ENCODE measurements at places on chromosomes 16 and 17. TPM values are rescaled to one million over a fixed set of nuclear protein-coding genes. Genes with fewer than 3 reads are reported as not detected.
A peak's percentile ranks its signal among the peaks of the same experiment; 100 is the strongest.

- H3K27me3 ChIP-seq, result no peaks in the 10 kb centered on the region
These were observed at the start of gene CES3 for GRCh38 chr16:66961065-66961744. CES3 (plus strand) TSS chr16:66961266; CDS start chr16:66961308, 42 bp downstream.

- H3K36me3 ChIP-seq, result no peaks in the 10 kb centered on the region
- peak; percentile 80 for DNase-seq
These were observed 35.4 kb downstream of the CDRT15 start for GRCh38 chr17:14201021-14201987.

DNA sequence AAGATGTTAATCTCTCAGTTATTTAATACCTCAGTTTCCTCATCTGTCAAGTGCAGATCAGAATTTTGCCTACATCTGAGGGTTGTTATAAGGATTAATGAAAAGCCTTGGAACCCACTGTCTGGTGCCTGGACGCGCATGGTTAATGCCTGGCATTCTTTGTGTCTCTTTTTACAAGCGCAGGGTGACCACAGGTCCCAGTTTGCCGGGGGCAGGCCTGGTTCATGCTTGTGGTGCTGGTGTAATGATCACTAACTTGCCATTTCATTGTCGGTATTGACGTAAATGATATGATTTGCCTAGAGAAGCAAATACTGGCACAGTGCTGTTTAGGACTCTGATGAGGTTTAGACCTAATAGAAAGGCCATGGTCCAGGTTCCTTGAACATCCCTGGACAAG, 23.1 kb downstream of the MRC2 start:
- no peak overlapping the region for H3K4me3 ChIP-seq
- no peak for DNase-seq
- H3K27ac ChIP-seq, result no peak overlapping the region
- H3K27me3 ChIP-seq, result no peaks in the 10 kb centered on the region
- H3K36me3 ChIP-seq, result no peaks in the 10 kb centered on the region
- H3K4me1 ChIP-seq, result peaks cover 20% of the 10 kb centered on the region

- no peaks in the 10 kb centered on the region for H3K4me1 ChIP-seq
- no peak for DNase-seq
- H3K4me3 ChIP-seq, result no peak overlapping the region
- peaks cover 5% of the 10 kb centered on the region for H3K36me3 ChIP-seq
These were observed 86.8 kb downstream of the WWP2 start for GRCh38 chr16:69848637-69849545.

DNA sequence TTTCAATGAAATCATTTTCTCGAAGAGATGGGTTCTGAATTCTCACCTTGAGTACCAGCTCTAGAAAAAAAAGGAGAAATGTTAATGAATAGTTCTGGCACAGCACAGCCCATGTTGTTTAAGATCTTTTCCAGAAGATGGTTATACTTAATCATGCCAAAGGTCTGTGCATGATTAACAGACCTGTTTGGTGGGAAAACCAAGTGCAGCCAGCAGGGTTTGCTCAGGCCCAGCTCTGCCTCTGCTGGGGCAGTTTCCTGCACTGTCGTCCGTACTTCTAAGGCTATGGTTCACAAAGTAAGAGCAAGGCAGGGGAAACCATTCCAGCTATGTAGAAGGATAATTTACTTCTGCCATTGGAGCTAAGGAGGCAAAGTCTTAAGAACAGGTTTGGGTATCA, 10.7 kb downstream of the ANKRD40 start:
- H3K36me3 ChIP-seq, result peaks cover 49% of the 10 kb centered on the region
- no peaks in the 10 kb centered on the region for H3K27me3 ChIP-seq
- DNase-seq, result no peak
- no peak overlapping the region for H3K4me3 ChIP-seq

PABPN1L gene
- total RNA-seq, result not detected

KRTAP4-6 gene
- total RNA-seq, result not detected

SPATA32 gene
- 0.41 TPM for total RNA-seq
